ENCODE measurements at places on chromosomes 6 and 20.

DNA sequence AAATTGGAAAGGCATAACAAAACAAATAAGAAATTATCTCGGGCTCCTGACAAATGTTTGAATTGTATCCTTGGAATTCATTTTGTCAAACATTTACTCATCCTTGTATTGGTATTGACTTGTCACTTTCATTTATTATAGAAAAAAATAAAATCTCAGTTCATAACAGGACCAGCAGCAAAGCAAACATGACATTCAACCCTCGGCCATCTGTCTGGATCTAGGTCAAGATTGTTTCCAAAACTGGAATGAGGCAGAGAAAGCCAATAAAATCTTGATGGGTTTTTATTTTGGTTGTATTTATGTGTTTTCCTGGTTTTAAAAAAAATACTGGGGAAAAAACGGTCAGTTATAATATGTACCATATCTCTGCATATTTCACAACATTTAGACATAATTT, 42.9 kb upstream of the FABP7 start:
- DNase-seq, result no peak

- DNase-seq, result no peak
These were observed 159.8 kb upstream of the ECI2 start for GRCh38 chr6:4295058-4295782.

DNA sequence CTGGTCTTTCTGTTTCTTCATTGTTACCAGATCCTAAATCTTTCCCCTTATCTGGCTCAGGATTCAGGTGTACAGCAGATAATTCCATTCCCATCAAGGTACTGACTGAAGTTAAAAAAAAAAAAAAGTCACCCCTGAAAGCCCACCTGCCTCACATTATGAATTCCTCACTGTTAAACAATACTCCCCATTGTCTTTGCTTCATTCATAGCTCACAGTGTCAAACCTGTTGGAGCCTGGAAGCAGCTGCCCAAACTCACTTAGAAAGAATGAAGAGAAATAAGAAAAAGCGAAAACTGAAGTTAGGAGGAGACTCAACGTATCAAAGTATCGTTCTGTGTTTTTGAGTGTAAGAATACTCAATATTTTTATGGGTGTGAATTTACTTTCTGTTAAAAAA, 1.8 kb upstream of the DCBLD1 start:
- DNase-seq, result no peak

- no peak for DNase-seq
These were observed 11.4 kb downstream of the FOXS1 start for GRCh38 chr20:31833931-31834521.

- no peak for DNase-seq
These were observed 870 bp downstream of the PAK5 start for GRCh38 chr20:9838035-9838377.

DNA sequence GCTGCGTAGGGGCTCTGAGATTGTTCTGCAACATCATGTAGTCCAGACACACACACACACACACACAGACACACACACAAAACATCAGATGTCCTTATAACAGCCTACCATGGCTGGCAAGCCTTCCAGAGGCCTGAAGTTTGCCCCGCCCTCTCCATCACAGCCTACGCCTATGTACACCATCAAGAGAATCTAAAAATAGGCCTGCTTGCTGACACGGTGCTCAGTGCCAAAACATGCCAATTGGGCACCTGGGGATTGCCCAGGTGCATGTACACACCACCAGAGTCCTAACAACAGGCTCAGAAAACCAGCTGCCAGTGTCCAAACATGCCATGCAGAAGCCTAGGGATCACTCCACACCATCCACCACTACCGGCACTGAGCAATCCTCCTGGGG, 391.7 kb upstream of the SPTLC3 start:
- no peak for DNase-seq

DNA sequence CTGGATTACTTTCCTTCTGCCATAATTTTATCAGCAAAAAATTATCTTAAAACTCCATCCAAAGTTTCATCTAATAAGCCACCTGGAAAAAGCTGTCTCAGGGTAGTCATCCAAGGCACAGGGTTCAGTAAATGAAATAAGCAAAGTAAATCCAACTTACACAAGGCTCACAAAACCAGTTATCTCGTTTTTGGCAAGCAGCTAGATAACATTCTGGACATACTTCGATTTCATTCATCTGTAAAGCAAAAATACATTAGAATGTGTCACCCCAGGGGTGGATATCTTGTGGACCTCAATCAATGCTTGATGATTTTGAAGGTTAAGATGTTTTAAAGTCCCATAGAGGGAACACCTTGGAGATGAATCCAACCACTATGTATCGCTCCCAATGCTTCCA, 73.1 kb downstream of the ZMYND8 start:
- DNase-seq, result no peak

DNA sequence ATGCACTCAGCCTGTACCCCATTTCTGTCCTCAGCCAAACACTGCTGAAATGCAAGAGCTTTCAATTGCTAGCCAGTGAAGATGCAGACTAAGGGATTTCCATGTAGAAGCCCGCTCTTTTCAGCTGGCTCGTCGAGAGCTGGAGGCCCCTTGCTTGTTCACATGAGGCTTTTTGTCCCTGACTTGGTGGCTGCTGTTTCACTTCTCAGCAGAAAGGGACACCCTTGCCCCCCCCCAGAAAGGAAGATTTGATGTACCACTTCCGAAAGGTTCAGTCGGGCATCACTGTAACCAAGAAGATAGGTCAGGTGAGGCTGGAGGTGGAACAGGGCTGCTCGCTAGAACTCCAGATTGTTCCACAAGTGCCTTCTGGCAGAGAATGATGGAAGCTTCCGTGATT, 23.3 kb downstream of the PTPN1 start:
- no peak for DNase-seq

GRCh38 chr20:37381621-37382471, 35.9 kb downstream of the SRC start:
- no peak for DNase-seq

GRCh38 chr20:6765469-6766058, 1.9 kb upstream of the BMP2 start:
- peak; percentile 30 for DNase-seq

DNA sequence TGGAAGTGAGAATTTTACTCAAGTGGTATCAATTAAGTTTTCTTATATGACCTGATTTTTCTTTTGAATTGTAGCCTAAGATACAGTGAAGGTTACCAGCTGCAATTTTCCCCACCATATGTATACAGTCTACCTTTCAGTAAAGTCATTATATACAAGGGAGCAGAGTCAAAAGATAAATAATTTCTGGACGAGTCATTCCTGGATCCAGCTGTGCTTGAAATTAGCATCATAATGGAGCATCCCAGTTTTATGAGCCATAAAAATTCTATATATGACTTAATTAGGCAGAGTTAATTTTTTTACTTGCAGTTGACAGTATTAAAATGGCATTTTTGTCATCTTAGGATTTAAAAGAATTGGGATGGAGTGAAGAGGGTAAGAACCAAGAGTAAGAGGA, 1008.4 kb downstream of the PHF3 start:
- DNase-seq, result no peak

DNA sequence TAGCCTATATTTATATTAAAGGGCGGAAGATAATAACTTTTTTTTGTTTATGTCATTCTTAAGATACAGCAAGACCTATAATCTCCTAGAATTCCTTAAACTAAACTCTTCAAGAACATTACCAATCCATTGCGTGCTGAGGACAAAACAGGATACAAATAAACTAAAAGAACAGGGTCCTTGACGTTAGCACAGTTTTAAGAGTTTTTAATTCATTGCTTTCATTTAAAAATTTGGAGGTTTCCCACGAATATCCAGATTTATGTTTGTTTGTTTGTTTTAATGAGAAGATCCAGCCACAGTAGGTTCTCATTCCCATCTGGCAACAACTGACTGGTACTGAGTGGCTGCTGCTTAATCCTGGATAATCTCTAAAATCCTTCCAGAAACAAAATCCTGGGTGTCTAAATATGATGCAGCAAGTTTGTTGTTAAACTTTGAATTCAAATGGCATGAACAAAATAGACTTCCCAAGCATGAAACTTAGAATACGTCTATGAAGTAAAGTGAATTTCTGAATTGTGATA, 153.7 kb downstream of the HACE1 start:
- DNase-seq, result no peak

- DNase-seq, result no peak
These were observed 59.2 kb downstream of the LAMP5 start for GRCh38 chr20:9573335-9574151.

DNA sequence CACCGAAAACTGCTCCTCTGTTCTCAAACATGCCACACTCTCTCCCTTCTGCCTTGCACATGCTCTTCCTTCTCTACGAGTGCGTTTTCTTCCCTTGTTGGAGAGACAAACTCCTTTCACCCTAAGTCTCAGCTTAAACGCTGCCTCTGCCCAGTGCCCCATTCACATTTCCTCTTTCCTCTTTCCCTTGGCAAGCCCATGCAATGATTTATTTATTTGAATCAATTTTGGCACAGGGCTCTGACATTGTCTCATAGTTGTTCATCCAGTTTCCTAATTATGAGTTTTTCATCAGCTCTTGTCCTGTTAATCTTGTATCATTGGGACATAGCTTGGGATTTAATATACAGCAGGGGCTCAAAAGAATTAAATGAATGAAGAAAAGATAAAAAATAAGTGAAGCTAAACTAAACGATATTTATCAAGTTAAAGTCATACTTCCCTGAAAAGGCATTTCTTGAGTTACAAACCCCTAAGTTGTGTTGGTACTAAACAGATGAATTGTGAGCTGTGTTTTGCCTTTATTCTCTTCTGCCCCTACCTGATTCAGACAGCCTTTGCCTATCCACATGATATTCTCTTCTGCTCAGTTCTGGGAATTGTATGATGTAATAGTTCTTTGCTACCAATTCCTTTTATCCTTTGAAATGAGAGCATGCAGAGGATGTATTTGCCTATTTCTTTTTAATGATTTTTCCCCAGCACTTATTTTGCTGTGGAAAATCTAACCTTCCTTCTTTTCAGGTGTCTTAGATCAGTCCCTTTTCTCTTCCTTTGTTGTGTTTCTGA, 704.4 kb downstream of the UTRN start:
- DNase-seq, result no peak

- DNase-seq, result no peak
These were observed 15.7 kb upstream of the FAM83C start for GRCh38 chr20:35307666-35308653.

GRCh38 chr6:130431346-130431852, 65.6 kb downstream of the TMEM200A start:
- no peak for DNase-seq

- DNase-seq, result no peak
These were observed 309.2 kb downstream of the CDC5L start for GRCh38 chr6:44696686-44697085.

- DNase-seq, result no peak
These were observed 170.2 kb downstream of the SLC24A3 start for GRCh38 chr20:19382386-19383340.

DNA sequence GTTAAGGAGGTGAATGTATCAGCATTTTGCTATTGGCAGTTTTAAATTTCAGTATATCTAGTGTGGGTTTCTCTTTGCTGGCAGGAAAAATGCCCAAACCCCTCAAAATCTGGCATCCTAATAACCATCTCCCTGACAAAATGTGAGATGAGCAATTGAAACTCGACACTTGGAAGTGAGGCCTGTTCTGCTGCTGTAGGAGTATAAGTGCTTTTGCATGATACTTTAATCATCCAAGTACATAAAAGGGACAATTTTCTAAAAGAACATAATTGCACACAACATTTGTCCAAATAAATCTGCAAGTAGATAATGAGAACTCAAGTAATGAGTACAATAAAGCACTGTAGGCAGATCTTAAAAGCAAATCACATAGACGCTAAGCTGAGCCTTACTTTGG, 36.5 kb downstream of the LAMP5 start:
- DNase-seq, result no peak

- DNase-seq, result no peak
These were observed 103.6 kb downstream of the CDYL start for GRCh38 chr6:4879741-4880275.

DNA sequence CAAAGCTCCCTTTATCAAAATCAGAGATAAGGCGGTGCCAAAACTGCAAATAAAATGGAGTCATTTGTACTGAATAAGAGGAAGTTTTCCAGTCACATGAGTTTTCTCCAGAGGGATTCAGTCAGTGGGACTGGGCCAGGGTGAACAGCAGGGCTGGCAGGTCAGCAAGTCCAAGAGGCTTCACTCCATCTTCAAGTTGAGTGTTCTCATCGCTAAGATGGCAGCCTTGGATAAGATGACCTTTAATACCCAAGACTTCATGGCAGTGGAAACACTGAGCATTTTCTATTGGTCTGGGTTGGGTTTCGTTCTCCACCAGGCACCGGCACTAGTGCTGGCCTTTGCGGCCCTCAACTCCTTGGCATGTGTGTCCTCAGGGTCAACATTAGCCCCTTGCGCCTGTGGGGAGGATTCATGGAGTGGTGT, 29.3 kb upstream of the IGF2R start:
- DNase-seq, result no peak

DNA sequence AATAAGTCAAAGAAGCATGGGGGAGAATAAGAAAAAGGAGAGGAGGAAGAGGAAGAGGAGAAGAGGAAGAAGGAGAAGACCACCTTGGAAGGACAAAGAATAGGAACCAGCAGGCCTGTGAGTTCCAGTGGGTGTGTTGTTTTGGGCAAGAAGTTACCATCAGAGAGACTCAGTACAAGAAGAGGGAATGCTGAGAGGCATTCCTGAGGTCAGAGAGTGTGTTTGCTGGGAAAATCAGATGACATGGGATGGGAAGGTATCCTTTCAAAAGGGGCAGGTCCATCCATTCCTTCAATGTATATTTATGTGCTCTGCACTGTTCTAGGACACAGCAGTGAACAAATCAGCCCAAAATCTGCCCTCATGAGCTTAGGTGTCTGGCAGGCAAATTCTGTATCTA, 40.5 kb upstream of the PRIM2 start:
- DNase-seq, result no peak

GRCh38 chr6:96542702-96543101, 20.2 kb upstream of the FHL5 start:
- no peak for DNase-seq

DNA sequence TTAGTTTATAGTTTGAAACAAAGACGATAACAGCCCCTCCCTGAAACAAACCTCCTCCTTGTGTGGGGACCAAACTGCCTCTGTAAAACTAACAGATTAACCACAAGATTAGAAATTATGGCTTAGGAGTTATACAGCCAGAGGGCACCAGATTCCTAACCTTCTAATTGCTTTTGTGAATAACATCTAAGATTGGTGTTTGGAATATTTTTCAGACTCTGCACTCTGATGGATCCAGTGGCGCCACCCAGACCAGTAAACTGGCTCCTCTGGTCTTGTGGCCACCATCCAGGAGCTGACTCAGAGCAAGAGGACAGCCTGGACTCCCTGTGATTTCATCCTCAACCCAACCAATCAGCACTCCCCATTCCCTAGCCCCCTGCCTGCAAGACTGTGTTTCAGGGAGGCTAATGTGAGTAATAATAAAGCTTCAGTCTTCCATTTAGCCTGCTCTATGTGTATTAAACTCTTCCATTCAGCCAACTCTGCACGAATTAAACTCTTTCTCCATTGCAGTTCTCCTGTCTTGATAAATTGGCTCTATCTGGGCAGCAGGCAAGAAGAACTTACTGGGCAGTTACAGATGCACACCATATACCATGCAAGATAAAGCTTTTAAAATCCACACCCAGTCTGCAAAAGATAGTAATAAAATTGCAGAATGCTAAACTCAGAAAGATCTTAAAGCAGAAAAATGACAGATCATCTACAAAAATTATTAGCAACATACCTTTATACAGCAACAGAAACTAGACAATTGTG, 58.5 kb upstream of the SLC22A16 start:
- no peak for DNase-seq
